T47D (cell line): ENCODE measurements at places on chromosomes 16 and 17.

GRCh38 chr17:381941-382643 lies 29.5 kb upstream of the RPH3AL start:
- no peak for DNase-seq

DNA sequence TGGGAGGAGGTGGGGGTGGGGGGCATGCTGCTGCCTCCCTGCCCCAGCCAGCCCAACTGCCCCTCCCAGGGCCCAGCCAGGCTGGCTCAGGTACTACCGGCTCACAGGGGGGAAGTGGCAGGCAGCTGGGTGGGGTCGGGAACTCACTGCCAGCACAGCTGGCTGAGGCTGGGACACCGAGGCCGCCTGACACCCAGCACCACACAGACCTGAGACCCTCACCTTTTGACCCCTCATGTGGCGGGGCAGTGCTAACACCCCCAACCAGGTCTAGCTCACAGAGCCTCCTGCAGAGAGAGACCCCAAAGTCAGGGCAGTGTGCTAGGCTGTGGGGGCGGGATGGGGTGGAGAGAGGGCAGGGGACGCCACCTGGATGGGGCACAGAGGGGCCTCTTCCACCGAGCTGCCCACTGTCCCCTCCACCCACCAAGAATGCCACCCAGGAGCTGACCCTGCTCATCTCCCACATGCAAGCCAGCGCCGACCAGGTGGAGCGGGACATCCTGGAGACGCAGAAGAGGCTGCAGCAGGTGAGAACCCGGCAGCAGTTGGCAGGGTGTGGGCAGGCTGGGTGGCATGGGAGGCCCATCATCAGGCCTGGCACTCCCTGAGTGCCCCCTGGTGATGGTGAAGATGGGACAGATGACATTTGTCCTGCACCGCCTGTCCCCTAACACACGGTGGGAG lies 3.0 kb downstream of the EVPLL start:
- no peak for DNase-seq

- DNase-seq, result no peak
These were observed 4.8 kb downstream of the GLIS2 start for GRCh38 chr16:4320571-4321137.

- peak; percentile 68 for DNase-seq
These were observed 67.9 kb downstream of the N4BP1 start for GRCh38 chr16:48542020-48542473.

DNA sequence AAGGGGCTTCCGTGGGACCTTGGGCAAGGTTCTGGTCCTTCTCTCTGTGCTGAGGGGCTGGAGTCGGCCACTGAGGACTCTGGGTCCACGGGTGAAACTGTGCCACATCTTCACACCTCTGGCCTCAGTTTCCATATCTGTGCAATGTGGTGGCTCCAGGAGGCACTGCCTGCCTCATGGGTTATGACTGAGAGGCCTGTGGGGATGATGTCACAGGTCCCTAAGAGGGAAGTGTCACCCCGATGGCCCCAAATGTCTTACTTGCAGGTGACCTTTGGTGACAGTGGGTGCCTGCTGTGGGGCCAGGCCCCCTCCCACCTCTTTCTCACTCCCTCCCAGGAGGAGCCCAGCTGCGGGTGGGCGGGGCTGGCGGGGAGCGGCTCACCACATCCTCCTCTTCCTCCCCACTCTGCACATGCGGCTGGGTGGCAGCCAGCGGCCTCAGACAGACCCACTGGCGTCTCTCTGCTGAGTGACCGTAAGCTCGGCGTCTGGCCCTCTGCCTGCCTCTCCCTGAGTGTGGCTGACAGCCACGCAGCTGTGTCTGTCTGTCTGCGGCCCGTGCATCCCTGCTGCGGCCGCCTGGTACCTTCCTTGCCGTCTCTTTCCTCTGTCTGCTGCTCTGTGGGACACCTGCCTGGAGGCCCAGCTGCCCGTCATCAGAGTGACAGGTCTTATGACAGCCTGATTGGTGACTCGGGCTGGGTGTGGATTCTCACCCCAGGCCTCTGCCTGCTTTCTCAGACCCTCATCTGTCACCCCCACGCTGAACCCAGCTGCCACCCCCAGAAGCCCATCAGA lies at the start of gene IL21R:
TSS of gene IL21R (plus strand) at position 407 of the 801 bp plus-strand sequence. CDS start 27,898 bp downstream, outside the sequence.
- no peak for DNase-seq

- DNase-seq, result no peak
These were observed 12.4 kb downstream of the CDYL2 start for GRCh38 chr16:80792031-80792430.

DNA sequence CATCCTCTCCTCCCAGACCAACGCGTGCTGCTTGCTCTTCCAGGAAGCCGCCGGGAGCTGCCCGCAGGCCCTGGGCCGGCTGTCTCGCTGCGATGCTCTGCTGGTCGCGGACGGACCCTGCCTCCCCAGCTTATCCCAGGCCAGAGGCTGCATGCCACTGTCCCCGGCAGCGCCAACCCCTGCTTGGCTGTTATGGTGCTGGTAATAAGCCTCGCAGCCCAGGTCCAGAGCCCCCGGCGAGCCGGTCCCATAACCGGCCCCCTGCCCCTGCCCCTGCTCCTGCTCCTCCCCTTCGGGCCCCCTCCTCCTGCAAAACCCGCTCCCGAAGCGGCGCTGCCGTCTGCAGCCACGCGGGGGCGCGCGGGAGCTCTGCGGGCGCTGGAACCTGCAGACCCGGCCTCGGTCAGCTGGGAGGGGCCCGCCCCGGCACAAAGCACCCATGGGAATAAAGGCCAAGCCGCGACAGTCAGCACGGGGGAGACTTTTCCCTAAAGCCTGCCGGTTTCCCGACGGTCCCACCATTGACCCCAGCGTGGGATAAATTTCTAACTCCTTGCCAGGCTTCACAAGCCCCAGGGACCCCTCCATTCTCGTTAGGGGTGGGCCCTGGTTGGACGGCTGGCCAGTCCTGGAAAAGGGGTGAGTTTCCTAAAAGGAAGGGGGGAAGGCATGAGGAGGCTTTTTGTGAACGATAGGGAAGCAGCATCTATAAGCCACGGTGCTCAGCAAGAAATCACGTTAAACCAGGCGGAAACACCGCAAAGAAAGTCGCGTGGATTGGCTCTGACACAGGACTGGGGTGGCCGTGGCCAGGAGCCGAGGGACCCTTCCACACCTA lies 11.2 kb downstream of the ENPP7 start:
- DNase-seq, result peak; percentile 90

- no peak for DNase-seq
These were observed 308.0 kb downstream of the GRIN2A start for GRCh38 chr16:9874219-9874618.

- DNase-seq, result no peak
These were observed 5.6 kb downstream of the SPATA32 start for GRCh38 chr17:45256114-45256966.

DNA sequence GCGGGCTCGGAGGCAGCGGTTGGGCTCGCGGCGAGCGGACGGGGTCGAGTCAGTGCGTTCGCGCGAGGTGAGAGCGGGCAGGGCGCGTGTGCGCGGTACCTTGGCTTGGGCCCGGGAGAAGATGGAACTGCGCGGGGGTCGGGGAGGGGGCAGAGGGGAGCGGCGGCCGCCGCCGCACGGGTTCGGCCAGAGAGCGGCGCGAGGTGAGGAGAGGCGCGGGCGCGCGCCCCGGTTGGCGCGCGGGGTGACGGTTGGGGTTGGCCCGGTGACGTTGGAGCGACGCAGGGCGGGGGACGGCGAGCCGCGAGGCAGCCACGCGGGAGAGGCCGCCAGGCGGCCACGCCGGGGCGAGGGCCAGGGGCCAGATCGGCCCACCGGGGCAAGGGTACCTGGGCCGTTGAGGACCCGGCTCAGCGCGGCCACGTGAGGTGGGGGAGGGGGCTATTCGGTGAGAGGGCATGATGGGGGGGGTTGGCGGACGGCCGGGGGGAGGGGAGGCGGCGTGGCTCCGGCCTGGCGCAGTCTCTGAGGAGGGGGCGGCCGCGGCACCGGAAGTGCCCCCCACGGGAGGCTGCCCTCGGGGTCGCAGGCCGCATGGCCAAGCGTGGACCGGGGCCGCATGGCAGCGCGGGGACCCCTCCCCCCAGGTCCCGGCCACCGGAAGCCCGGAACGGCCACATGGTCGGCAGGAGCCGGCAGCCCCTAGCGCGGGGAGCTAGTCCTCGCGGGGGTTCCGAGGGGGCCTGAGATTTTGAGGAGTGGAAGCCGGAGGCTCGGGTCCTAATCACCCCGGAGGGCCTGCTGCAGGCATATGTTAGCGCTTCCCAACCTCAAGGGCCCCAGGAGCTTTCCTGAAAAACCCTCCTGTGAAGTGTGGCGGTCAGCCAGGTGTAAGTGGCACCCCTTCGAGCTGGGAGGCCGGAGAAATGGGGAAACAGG lies 527 bp downstream of the EIF5A start:
- DNase-seq, result peak; percentile 40

DNA sequence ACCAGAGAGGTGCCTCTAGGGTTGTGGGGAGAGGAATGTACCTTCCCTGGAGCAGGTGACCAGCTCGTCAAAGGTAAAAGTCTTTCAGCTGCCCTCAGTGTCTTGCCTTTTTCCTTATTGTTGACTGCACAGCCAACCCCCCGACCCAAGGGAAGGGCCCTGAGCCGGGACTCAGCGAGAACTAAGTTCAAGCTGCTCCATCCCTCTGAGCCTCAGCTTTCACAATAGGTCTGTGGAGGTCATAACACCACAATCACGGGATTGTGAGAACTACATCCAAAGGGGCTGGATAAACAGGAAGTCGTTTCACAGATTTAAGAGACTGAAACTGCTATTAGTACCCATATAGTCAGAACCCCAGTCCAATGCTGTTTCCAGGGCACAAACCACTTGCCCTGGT lies 2.6 kb upstream of the KRT36 start:
- DNase-seq, result no peak

DNA sequence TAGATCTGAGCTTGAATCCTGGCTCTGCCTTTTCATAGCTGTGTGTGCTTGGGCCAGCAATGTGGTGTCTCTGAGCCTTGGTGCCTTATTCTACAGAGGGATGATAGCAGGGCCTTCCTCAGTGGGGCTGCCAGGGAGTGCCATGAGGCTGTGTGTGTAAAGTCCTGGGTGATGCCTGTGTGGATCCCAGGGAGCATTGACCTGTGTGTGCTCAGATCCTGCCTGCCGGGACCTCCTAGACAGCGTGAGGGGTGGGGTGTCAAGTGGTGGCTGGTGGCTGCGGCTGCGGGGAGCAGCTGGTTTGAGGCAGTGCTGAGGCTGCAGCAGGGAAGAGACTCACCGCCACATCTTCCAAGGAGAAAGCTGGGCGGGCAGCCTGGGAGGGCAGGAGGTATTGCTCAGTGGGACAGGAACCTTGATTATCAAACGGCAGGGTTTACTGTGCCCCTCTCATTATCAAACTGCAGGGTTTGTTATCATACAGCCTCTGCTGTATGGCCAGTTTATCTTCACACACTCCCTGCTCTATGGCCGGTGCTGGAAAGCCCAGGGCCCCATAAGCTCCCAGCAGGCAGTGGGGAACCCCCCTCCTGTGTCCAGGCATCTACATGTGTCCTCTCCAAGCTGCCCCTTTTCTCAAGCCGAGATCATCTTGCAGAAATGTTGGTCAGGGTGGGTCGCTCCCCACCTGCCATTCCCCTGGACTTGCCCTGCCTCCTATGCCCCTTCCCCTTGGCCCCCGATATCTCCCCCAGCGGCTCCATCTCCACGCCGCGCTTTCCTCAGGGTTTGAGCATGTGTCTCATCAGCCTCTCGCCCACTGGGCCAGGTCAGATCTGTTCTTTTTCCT lies 3.1 kb upstream of the ADCY7 start:
- DNase-seq, result no peak

- DNase-seq, result peak; percentile 57
These were observed 19.7 kb upstream of the MEIOC start for GRCh38 chr17:44636562-44636961.

GRCh38 chr17:57972151-57972550 lies 15.9 kb downstream of the VEZF1 start:
- no peak for DNase-seq

DNA sequence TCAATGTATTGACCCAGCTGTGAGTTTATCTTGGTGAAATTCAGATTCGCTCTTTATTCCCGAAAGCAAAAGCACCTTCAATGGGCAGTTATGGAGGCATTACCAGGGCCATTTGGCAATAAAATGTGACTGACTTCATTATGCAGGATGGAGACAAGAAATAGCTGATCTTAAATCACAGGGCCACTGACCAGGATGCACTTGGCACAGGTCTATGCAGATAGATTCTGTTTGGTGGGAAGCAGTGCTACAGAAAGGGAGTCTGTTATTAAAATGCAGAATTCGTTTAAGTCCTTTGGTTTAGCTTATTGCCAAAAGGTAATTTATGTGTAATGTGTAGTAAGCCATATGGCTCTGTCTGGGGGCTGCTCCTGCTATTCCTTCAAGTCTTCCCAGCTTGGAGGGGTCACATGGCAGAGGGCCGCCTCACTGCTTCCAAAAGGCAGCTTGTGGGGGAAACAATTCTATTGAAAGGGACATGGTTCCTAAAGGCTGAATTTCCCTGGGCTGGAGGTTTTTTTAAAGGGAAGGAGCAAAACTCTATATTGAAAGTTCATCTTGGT lies 239.8 kb downstream of the HS3ST4 start:
- no peak for DNase-seq

DNA sequence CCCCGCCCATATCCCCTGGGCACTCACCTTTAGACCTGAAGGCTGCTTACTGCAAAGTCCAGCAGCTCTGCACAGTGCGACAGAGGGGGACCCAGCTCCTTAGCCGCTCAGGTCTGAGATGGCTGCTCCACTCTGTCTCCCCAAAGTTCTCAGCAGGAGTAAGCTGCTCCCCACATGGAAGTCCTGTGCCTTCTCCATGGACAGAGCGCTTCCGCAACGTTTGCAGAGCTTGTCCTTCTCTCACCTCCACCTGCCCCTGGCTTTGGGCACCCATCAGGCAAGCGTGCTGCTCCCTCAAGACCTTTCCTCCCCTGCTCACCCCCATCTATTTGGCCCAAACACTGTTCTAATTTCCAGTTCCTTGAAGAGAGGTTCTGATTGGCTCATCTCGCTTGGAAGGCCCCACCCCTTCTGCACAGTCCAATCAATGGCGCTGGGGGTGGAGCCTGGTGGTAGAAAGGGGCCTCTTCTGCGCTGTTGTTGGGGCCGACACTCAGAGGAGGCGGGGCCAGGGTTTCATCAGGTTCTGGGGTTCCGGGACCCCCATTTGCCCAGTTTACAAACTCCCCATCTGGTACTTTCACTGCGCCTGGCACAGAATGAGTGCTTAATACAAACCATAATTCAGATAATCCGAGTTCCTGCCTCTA lies 137.2 kb downstream of the CYLD start:
- DNase-seq, result no peak

DNA sequence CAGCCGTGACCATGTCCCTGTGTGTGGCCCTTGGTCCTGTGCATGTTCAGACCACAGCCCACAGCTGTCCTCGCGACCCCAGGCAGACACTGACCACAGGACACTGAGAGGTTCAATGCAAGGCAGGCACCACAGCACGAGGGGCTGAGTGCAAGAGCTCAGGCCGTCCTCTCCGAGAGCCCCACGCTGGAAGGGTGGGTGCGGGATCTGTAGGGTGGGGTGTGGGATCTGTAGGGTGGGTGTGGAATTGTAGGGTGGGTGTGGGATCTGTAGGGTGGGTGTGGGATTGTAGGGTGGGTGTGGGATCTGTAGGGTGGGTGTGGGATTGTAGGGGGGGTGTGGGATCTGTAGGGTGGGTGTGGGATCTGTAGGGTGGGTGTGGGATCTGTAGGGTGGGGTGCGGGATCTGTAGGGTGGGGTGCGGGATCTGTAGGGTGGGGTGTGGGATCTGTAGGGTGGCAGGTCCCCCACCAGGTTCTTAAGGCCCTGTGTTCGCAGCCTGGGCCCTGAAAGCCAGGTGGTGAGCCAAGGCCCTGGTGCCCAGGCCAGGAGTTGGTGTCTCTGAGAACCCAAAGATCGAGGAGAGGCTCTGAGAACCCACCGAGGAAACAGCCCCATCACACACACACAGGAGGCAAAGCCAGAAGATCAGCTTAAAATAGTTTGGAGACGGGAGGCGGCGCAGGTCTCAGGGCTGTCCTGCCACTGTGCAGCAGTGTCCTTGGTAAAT lies 48.2 kb downstream of the METRNL start:
- no peak for DNase-seq
